Activated naive CD8-positive, alpha-beta T cell treated with anti-CD3 and anti-CD28 coated beads for 36 hours (primary cell): ENCODE measurements at places on chromosomes 3 and 15.

DNA sequence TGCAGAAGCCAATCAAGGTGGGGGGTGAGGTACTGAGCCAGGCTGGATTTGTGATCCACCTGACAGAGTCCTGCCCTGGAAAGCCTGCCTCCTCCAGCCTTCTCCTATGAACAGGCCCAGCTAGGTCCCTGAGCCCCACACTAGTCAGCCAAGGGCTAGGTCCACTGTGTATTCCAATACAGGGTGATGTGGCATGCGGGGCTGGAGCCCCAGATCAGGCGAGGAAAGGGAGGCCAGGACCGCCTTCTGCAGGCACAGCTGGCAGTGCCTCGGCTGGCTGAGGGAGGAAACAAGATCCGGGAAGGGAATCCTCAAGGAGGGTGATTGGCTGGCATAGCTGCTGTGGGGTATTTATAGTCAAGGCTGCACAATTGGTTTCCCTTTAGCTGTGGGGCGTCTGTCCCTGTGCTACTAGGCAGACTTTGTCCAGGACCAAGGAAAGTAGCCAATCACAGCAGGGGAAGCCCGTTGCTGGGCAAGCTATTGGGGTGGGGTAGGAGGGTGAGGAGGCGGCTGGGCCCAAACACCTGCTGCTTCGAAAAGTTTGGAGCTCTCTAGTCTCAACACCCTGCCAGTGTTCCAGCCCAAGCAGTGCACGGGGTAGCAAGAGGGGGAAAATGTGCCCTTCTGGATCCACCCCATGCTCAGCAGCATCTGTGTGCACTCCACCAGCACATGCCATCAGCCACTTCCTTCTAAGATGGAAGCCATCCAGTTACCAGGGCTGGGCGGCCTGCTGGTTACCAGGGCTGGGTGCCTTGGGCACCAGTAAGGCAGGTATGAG lies 5.9 kb downstream of the KY start:
- no peak for DNase-seq

DNA sequence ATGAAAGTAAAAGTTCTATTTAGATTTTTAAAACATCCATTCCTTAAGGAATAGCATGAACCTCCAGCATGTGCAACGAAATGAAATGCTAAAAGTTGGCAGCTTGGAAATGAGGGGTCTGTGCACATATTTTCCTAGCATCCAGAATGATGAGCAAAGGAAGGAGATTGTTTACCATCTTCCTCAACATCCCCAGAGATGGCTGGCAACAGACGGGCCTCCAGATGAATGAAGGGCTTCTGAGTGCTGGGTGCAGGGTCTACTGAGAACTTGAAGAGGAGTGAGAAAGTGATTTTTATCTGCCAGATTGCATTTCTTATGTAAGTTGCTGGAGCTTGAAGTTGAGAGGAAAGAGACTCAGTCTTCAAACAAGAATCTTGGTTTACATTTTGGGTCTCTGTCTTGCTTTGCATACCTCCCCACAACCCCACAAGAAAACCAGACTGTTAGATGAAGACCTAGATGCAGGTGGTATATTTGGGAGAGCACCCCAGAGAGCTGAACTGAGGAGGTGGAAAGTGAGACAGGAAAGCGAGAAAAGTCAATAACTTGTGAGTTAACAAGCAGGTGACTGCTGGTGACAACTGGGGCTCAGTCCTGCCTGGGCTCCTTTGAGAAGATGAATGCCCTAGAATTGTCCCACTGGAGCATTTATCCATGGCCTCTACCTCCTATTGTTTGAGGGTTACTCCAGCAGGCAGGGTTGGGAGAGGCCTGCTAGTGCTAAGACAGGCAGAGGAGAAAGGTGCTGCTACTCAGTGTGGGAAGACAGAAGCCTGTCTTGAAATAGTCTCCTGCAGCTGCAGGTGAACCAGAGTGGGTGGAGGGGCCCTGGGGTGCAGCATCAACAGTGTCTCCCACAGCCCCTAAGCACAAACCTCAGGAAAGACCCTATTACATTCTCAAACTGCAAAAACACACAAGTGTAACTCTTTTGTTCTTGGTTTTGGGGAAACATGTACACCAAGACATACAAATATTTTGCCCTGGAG lies 10.5 kb upstream of the CCK start:
- no peak for DNase-seq

- DNase-seq = no peak
Observed at GRCh38 chr3:16898595-16899395, 14.0 kb downstream of the PLCL2 start.

GRCh38 chr15:101538996-101539395 lies 49.5 kb upstream of the PCSK6 start:
- no peak for DNase-seq

GRCh38 chr3:56894881-56895431 lies 93.2 kb upstream of the ARHGEF3 start:
- DNase-seq = peak; percentile 24

DNA sequence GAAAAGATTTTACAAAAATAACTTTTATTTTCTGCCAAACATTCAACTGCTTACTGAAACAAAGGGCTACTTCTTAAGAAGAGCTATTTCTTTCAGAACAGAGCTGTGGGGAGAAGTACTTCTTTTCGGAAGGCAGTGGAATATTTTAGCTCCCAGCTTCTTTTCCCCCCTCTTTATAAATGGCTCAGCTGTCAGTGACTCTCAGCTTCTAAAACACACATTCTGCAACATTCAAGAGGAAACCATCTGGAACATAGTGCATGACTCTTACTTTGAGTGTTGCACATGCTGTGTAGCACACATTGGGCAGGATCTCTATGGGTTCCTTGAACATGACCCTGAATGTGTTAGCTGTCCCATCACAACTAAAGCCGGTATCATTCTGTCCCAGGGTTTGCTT lies 7.0 kb upstream of the C15orf40 start:
- no peak for DNase-seq

- DNase-seq = no peak
Observed at GRCh38 chr15:99143242-99143641, 38.4 kb downstream of the SYNM start.

DNA sequence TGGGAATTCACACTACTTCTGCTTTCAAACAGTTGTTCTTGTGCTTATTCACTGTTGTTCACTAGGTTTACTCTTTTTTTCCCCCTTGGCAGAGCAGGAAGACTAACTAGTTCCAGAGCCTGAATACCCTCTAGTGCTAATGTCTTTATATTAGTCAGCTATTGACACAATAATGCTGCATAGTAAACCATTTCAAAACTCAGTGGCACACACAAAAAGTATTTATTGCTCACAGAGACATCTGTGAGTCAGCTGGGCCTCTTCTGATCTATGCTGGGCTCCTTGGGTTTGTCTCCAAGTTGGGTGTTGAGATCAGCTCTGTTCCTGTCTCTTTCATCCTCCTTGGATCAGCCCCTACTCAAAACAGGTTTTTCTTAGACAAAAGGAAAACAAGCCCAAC lies 51.1 kb downstream of the RSRC1 start:
- no peak for DNase-seq
